ENCODE measurements at places on chromosomes 1 and 21.

- no peak for DNase-seq
Observed at GRCh38 chr1:30905916-30906620, 2.5 kb downstream of the SDC3 start.

DNA sequence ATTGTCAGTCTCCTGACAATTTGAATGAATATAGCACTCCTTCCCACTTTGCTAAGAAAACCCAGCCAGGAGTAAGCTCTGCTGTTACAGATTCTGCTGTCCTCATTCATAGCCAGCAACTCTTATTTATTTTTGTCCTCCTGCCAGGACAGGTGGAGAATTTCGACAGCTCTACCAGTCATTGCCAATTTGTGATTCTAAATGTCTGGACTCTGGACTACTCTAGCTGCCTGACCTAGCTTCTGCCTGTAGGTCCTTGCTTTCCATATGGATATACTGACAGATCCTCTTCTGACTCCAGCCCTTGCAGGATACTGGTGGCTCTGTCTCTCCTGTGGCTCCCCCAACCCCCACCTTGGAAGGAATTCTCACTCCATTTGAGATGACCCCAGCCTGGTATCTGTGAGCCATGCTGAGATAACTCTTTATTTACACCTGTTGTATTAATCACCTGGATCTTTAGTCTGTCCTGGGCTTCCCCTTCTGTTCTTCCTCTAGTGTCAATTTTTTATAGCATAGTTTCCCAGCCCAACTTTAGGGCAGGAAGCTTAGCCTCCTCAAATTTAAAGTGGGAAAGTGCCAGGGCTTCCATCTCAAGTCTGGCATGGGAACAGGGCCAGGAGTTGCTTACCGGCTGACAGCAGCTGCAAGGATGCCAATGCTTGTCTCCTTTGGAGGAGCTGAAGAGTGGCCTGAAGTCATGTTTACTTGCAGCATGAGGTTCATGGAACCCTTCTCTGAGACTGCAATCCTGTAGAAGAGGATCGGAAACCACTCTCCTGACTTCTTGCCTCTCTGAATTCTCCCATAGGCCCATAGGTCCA is 6.7 kb downstream of the PM20D1 start:
- DNase-seq = no peak

DNA sequence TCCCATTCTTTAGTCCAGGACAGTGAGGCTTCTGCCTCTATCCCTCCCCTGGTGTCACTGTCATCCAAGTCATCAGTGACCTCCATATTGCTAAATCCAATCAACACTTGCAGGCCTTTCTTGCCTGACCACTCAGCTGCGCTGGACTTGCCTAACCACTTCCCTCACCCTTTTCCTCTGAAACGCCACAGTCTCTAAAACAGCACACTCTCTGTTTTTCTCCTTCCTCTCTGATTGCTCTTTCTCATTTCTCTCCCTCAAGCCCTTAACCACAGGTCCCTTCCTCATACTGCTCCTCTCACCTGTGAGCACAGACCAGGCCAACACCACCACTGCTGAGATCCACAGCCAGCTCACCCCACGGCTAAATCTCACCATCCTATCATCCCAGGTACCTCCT is 17.5 kb downstream of the TAL1 start:
- DNase-seq = no peak

DNA sequence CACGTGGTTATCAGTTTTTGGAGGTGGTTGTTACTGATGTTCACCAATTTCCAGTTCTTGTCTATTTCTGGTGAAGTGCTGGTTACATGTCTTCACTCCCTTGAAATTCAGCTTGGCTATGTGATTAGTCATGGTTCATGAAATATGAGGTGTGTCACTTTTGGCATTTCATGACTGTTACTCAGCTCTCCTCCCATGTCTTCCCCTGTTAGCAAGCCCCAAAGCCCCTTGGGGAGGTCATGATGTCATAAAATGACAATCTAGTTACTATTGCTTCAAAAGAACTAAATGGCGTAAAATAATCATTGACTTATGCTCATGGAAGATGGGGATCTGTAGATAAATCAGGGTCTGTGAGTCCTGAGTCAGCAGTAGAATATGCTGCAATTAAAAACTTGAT is 425.1 kb downstream of the SETD4 start:
- no peak for DNase-seq

DNA sequence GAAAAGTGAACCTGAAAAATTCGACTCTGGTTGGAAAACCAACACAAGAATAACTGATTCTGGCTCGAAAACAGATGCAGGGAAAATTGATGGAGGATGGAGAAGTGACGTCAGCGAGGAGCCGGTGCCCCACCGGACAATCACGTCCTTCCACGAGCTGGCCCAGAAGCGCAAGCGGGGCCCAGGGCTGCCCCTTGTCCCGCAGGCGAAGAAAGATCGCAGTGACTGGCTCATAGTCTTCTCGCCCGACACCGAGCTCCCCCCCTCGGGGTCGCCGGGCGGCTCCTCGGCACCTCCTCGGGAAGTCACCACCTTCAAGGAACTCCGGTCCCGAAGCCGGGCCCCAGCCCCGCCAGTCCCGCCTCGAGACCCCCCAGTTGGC is 1.9 kb downstream of the RUSC1 start:
- no peak for DNase-seq

DNA sequence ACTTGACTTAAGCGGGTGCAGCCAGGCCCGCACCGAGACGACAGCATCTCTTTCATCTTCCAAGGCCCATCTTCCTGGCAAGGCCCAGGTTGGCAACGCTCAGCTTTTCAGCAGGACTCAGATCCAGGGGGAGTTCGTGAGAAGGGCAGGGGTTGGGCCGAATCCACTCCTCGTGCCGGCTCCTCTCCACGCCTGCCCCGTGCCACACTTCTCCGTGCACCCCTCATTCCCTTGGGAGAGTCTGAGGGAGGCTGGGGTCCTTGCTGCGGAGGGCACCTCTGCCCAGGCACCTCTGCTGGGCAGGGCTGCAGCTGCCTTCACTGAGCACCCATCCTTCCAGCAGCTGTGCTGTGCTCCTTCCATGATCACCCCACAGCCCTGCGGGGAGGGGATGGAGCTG is 22.3 kb downstream of the PRDM16 start:
- DNase-seq = no peak

DNA sequence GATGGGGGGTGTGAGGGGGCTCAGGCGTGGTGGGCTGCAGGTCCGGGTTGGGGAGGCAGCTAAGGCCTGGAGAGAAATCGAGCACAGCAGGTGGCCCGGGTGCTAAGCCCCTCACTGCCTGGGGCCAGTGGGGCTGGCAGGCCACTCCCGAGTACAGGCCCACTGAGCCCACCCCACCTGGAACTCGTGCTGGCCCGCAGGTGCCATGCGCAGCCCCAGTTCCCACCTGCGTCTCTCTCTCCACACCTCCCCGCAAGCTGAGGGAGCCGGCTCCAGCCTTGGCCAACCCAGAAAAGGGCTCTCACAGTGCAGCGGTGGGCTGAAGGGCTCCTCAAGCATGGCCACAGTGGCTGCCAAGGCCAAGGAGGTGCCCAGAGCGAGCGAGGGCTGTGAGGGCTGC is 1047.1 kb upstream of the ADGRL4 start:
- no peak for DNase-seq

- DNase-seq = no peak
Observed at GRCh38 chr1:207691010-207691409, 46.1 kb downstream of the CR1L start.

DNA sequence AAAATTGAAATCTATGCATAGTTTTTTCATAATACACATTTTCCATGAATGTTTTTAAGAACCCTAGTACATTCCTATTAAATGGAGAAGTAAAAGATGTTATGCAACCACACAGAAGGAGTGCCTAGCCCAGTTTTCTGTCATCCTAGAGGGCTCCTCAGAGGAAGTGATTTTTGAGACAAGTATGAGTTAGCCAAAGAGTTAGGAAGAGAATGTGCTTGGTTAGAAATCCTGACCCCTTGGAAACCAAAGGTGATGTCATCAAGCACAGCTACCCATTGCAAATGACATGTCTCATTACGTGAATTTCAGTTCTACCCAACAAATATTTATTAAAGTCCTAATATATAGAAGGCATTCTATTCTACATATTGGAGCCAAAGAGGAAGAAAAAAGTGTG is 88.9 kb upstream of the TNFSF4 start:
- DNase-seq = no peak

DNA sequence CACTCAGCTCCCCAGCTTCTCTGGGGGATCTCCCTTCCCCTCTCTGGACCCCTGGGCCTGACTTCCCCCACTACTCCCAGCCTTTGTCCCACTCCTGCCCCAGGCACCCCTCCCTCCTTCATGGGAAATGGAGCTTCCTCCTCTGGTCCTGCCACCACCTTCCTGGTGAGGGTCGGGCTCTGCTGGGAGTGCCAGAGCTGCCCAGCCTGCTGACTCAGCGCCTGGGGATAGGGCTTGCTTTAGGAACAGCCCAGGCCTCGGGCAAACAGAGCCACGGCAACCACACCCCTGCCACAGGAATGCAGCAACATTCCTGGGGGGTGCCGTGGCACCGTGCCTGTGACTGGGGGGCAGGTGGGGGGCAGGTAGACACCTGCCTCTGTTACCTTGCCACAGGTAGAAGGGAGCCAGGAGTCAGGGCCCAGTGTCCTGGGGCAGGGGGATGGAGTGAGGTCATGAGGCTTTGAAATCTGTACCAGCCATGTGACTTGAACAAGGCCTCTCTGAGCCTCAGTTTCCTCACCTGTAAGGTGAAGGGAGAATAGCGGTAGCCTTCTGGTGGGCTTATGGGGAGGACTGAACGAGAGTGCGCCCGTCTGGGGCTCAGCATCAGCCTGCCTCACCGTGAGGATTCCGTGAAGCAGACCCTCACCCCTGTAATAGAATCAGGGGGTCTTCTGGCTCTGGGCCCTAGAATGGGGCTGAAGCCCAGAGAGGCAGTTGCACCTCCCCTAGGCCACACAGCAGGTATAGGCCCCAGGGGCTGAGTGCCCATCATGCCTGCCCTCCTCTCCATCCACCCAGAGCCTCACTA is 17.8 kb upstream of the EPHA2 start:
- DNase-seq = no peak

- DNase-seq = no peak
Observed at GRCh38 chr1:22472596-22472995, 20.9 kb downstream of the ZBTB40 start.

DNA sequence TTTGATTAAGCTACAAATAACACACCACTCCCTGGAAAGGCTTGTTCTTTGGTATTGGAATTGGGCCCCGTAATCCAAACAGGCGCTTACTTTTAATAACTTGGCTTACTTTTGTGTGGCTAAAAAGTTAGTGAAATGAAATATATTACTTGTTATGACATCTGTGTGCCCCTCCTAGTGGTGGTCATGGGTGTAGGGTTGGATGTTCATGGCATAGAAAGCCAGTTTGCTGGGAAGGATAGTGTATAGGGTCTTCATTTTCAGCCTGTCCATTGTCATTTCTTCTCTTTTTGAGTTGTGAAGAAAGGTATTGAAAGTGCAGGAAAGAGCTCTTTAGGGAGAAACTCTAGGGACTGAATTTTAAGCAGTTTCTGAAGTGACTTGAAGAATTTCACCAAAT is 5.9 kb downstream of the CDC14A start:
- DNase-seq = no peak

GRCh38 chr1:37821481-37821880 is 13.5 kb upstream of the YRDC start:
- DNase-seq = no peak

DNA sequence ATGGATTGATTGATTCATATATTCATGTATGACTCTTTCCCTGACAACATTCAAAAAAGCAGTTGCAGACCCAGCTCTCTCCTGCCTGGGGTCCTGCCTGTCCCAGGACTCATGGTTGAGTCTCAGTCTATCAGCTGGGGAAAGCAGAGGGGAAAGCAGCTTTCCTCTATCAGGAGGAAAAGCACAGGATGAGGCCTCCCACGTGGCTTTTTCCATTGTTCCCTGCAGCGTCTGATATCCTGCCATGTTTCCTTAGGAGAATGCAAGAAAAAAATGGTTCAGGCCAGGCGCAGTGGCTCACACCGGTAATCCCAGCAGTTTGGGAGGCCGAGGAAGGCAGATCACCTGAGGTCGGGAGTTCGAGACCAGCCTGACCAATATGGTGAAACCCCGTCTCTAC is 133.0 kb upstream of the VAMP3 start:
- no peak for DNase-seq

DNA sequence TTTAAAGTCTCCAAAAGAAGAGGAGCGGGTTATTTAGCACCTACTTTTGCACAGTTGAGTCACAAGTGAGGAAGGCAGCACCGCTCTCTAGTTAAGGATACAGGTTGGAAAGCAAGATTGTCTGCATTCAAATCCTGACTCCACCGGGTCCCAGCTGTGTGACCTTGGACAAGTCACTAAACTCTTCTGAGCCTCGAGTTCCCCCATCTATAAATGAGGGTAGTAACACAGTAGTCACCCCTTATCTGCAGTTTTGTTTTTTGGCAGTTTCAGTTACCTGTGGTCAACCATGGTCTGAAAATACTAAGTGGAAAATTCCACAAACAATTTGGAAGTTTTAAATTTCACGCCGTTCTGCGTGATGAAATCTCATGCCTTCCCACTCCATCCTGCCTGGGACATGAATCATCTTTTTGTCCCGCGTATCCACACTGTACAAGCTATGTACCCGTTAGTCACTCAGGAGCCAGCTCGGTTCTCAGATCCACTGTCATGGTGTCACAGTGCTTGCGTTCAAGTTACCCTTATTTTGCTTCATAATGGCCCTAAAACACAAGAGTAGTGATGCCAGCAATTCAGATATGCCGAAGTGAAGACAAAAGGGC is 49.4 kb downstream of the CAPZB start:
- no peak for DNase-seq

GRCh38 chr1:29298246-29298645 is 61.9 kb downstream of the PTPRU start:
- DNase-seq = no peak
